ENCODE measurements at places on chromosomes 4 and X.

DNA sequence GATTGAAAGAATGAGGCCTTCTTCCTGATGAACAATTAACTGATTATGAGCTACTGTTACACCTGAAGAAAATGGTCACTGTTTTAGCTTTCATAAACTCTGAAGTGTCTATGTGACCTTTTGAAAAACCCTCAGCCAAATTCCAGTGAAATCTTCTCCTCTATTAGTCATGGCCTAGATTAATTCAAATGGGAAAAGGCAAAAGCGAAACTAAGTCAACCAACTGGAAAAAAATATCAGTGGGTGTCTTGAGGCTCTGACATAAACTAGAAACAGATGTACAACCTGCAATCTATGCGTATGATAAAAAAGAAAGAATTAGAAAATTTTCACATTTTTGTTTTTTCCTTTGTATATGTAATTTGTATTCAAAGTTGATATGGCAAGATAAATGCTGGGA is 169.4 kb upstream of the BANK1 start:
- DNase-seq: no peak

- DNase-seq: no peak
Observed at GRCh38 chrX:109934935-109935334, 68.0 kb upstream of the TMEM164 start.

DNA sequence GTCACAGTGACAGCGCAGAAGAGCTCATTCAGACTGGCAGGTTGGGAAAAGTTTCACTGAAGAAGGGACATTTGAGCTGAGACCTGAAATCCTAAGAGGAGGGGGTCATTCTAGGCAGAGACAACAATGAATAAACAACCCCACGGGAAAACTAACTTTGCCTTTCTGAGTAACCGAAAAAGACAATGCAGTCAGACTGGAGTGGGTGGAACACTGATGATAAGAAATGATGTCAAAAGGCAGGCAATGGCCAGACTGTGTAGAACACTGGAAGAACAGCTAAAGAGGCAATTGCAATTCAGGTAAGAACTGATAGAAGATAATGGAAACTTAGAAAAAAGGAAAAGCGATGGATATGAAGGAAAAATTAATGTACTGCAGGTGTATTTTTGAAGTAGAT is 73.8 kb downstream of the CHIC2 start:
- no peak for DNase-seq

DNA sequence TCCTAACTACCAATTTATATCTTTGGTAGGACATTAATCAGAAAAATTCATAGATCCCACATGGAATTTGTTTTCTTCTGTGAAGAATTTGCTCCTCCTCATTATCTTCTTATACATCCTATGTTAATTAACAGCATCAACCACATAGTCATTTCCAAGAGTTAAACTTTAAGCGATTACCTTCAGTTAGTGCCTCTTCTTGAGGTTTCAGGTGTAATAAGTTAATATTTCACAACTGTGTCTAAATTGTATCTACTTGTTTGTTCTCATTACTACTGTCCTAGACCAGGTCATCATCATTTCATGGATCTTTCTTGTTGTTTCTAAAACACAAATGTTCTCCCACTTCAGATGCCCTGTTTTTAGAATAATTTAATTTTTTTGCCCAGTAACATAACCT is 457.9 kb downstream of the FAT4 start:
- DNase-seq: no peak

DNA sequence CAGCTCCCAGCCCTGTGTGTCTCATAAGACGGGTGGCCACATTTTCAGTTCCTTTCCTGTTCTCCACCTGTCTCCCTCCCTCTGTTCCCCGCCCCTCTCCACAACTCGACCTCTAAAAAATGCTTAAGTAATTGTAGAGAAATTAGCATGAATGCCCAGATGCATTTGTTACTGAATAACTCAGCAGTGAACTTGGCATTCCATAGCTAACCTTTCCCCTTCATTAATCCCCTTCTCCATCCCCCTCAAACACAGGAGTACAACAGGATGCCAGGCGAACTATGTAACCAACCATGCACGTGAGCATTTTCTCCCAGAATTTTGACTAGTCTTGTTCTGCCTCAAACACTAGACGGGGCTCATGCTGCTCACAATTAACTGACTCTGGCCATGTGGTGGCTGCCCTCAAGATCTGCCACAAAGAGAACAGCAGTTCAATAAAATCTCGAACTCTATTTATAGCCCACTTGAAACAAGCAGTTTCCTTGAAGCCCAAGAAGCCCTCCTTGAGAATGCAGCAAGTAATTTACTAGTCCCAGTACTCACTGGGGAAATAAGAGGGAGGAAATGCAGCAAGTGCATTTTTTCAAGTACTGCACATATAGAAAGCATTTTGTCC is 351.2 kb downstream of the ARHGAP24 start:
- DNase-seq: no peak

DNA sequence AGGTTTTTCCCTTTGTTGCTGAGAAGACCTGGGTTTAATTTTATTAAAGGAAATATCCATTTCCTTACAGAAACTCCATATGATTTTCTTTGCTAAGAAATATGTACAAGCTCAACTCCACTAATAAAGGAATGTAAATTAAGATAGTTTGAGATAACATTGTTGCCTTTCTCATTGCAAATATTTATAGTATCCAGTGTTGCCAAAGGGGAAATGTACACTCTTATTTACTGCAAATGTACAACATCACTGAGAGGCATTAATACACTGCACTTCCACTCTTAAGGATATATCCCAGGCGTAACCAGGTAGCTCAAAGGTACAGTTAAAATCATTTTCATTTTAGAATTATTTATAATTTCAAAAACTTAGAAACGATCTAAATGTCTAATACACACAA is 7.5 kb upstream of the LRBA start:
- no peak for DNase-seq

DNA sequence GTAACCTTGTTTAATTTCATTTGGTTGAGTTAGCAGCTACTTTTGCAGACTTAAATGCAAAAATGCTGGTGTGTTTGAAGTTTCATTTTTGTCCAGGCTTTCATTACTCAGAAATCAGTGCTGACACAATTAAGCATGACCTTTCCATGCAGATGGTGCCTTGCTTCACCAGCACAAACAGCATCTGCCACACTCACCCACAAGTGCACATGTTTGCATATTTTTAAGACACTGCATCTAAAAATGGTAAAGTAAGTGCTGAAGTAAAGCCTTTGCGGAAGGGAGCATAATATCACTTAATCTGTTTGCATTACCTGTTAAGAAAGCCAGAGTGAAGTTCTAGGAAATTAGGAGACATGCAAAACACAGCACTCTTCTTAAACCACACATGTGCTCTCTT is 7.3 kb upstream of the DAPP1 start:
- no peak for DNase-seq

GRCh38 chrX:1205681-1206611 is 6.5 kb downstream of the CRLF2 start:
- no peak for DNase-seq

GRCh38 chr4:98687876-98688275 is 29.5 kb upstream of the TSPAN5 start:
- DNase-seq: no peak

DNA sequence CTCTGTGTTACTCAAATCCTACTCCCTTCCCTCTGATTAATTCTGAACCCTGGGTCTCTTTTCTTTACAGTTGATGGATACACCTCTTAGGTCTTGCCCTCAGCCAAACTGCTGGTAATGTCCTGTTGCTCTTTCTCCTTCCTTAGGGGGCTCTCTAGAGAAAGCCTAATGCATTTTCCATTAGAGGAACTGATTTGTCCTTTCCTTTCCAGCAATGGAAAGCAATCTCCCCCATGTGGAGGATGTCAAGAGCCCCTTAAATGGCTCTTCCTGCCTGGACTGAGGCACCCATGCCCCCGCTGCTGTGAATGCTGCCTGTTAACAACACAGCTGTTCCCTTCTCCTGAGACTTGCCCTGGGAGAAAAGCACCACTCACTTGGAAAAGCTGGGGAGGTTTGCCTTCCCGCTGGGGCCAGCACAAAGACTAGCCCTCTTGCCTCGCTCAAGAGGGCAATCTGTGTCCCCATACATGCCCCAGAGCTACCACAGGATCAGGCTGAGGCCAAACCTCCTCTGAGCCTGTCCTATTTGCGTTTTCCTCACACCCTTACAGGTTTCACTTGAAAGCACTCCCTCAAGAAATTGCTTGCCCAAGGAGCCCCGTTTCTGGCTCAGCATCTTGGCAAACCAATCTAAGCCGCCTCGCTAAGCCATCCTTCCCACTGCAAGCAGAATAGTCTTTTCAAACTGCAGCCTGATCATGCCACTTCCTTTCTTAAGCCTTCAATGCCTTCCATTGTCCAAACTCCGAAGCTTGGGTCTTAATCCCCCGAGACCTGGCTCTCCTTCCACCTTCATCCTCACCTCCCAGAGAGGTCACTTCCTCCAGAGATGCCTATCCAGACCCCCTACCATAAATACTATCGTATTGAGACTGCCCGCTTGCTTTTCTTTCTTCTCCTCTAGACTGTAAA is 23.2 kb upstream of the SMIM20 start:
- DNase-seq: no peak

DNA sequence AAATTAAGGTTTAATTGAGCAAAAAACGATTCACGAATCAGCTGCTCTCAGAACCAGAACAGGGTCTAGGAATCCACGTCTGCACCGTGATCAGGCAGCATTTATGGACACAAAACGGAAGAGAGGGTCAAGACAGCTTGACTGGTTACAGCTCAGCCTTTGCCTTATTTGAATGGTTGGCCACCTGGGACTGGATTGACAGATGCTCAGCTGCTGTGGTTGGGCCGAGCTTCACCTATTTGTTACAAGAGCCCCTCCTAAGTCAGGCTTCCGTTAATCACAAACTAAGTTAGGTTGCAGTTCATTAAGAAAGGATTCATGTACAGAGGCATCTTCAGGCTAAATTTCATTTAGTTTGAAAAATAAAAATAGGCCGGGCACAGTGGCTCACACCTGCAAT is 50.6 kb upstream of the MAN2B2 start:
- DNase-seq: no peak

DNA sequence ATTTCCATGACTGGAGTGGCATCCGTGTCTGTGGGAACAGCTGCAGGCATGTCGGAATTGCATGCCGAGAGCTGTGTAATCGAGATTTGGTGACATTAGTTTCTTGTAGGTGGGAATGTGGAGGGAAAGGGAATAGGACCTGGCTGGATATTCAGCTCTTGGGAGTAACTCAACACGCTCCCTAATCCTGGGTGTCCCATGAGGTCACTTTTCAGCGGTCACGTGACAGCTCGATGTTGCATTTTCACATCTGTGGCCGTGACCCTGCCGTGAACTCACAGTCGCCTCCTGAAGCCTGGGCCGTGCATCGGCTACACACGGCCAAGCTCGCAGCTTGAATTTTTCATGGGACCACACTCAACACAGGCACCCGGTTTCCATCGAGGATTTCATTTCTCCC is 25.8 kb upstream of the PSAPL1 start:
- no peak for DNase-seq

- no peak for DNase-seq
Observed at GRCh38 chr4:145716200-145716599, 36.3 kb downstream of the C4orf51 start.

GRCh38 chr4:5385741-5386311 is 322.5 kb downstream of the EVC2 start:
- DNase-seq: no peak

DNA sequence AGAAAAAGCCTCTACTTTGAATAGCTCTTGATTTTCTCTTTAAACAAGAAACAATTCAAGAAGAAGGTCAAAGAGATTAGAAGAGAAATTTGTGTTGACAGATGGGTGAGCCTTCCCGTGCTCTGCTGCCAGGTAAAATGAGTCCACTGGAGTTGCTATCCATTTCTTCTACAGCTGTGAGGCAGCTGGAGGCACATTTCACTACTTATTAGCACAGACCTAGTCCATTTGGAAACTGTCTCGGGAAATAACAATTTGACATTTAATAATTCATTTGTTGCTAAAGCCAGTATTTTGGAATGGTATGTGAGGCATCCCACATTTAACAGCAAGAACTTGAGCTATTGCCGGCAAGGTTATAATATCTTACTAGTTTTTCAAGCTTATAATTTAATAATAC is 396.8 kb upstream of the GRIA3 start:
- no peak for DNase-seq

DNA sequence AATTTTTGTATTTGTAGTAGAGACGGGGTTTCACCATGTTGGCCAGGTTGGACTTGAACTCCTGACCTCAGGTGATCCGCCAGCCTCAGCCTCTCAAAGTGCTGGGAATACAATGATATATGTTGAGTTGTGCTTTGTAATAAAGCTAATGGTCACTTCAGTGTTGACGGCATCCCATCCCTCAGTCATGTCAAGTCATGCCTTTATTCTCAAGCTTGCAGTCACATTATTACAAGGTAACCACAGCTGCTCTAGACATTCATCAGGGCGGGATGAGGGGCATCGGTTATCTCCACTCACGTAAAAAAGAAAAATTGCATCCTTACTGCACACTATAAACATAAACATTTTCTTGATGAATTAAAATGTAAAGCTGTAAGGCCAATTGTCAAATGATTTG is 12.8 kb upstream of the FAT1 start:
- DNase-seq: no peak

GRCh38 chr4:35604724-35605123 is 639.6 kb downstream of the ARAP2 start:
- no peak for DNase-seq

DNA sequence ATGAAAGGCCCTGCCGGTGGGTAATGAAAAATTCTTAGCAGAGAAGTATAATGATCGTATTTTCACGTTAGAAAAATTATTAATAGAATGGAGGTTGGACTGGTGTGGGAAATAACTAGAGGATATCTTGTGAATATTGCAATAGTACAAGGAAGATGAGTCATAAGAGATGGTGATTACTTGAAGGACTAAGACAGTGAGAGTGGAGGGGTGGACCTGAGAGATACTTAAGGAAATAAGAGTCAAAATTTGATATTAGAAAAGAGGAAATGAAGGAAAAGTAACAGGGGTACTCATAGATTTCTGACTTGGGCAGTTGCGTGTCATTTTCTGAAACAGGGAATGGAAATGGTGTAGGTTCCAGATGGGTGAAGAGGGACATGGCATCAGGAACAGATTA is 1.7 kb upstream of the USP53 start:
- no peak for DNase-seq

GRCh38 chr4:53747401-53747800 is 156.1 kb upstream of the LNX1 start:
- DNase-seq: no peak

DNA sequence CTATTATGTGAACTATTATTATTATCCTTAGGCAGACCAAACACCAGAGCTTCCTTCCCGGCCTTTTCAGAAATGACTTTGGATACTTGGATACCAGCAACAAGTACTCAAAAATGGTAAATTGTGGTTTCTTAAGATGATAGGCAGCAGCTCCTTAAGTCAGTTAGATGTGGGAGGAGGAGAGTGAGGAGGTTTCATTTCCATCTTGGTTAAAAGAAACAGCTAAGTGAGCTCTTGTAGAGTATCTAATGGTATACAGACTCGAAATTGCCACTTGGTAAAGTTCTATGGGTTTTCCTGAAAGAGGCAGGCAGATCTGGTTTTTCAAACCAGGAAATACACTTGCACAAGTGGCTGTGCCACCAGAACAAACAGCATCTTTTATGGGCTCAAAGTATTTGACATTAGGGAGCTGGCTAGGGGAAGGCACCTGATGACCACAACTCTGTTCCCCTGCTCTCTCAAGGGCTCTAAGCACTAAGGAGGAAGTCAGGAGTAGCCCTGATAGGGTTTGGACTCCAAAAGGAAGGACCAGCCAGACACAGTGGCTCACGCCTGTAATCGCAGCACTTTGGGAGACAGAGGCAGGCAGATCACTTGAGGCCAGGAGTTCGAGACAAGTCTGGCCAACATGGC is 130.9 kb downstream of the TMEM164 start:
- DNase-seq: no peak

GRCh38 chr4:48190839-48191238 is 56.8 kb upstream of the TXK start:
- no peak for DNase-seq

- no peak for DNase-seq
Observed at GRCh38 chrX:9604111-9604907, 139.5 kb downstream of the TBL1X start.
